ENCODE measurements at places on chromosomes 4 and X.
A peak's percentile ranks its signal among the peaks of the same experiment; 100 is the strongest.

- no peak for DNase-seq
These were observed 542.3 kb upstream of the ADGRL3 start for GRCh38 chr4:60657807-60658206.

- peak; percentile 24 for DNase-seq
These were observed 388.3 kb downstream of the ADAM29 start for GRCh38 chr4:175306436-175306835.

GRCh38 chr4:48275686-48276085, 6.0 kb upstream of the TEC start:
- DNase-seq: no peak

DNA sequence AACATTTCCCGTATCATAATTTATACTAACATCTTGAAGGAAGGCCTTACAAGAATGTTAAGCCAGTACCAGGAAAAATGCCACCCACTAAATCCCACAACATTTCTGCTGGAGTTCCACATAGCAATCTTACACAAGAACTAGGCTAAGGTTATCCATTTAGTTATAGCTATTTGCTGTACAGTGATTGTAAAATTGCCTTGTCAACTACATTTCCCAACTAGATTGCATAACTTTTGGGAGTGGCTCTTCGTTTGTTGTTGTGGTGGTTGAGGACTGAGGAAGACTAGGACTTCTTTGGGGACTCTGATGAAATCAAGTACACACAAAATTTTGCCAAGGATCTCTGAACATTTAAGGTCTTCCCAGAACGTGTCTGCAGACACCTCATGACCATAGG, 8.0 kb downstream of the IBSP start:
- no peak for DNase-seq

DNA sequence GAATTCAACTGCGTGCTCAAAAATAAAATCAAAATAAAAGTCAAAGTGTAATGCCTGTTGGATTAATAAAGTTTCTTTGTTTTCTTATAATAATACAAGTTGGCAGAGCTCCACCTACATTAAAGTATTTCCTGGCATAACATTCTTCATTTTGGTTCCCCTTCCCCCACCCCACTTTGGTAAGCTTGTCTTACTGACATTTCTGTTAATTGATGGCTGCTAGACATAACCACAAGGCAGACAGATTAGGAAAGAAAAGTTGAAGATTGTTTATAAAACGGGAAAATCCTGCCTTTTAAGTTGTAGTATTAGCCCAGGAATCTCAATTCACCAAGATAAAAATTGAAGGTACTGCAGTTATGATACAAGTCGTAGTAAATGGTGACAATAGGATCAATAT, 246.5 kb upstream of the RPS6KA3 start:
- no peak for DNase-seq

GRCh38 chr4:1315306-1315705, 25.6 kb downstream of the MAEA start:
- DNase-seq: no peak

DNA sequence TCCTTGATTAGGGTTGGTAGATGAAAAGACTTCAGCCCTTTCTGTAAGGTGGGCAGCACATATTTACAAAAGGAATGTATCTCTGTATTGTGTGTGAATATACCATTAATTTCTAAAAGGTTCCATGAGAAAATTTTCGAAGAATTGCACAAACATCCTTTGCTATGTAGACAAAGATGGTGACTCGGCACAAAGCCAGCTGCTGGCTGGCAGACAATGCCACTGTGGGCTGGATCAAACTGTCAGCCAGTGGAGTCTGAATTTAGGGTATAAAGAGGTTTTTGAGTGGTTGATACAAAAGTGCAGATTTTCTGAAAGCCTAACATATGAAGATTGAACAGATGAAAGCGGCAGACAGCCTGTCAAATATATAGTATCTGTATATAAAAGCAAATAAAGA, 5.6 kb upstream of the TXK start:
- no peak for DNase-seq

DNA sequence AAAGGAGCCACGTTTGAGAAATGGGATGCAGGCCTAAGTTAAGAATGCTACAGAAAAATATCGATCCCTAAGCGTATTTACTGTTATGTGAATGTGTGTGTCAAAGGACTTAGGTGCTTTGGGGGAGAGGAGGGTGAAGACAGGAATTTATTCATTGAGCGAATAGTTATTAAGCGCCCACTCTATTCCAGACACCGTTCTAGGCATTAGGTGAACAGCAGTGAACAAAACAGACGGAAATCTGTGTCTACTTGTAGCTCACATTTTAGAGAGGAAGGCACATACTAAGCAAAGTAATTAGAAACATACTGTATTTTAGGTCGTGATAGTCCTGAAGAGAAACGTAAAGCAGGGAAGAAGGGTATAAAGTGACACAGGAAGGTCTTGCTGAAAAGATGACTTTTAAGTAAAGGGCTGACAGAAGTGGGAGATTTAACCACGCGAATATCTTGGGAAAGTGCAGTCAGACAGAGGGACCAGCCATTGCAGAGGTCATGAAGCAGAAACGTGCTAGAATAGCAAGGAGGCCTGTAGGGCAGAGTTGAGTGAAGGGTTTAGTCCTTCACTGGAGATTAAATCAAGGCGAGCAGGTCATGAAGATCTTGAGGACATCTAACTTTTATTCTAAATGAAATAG, 541 bp downstream of the AIMP1 start:
- DNase-seq: peak; percentile 42

GRCh38 chr4:151948351-151949016, 187.7 kb upstream of the GATB start:
- DNase-seq: no peak

- no peak for DNase-seq
These were observed 759.6 kb downstream of the RAB28 start for GRCh38 chr4:12724510-12724909.

DNA sequence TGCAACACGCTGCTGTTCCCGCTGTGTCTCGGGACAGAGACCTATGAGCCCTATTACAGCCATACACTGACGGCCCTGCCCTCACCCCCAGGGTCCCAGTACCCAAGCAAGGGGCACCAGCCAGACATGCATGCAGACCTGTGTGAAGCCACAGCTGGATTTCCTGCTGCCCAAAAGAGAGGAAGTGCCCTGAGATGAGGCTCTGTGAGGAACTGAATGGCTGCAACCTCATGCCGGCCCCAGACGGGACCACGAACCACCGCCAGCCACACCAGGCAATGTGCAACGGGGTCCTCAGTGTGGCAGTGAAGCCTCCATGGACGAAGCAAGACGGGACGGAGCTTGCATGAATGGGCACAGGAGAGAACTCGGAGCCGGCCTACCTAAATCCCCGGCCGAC, 21.1 kb downstream of the CTBP1 start:
- DNase-seq: no peak

- DNase-seq: no peak
These were observed 328.7 kb downstream of the PCDH18 start for GRCh38 chr4:137203601-137204000.

DNA sequence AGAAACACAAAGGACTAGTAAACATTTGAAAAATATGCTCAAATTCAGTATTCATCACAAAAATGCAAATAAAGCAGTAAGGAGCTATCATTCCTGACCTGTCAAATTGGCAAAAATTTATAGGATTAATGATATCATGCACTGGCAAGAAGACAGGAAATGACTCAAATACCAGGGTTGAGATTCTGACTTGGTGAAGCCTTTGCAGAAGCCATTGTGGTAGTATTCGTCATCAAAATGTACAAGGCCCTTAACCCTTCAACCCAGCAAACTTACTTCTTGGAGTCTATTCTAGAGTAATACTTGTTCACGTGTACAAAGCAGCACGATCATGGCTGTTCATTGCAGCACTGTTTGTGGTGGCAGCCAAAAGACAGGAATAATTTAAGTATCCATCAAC, 132.4 kb downstream of the ENOX2 start:
- no peak for DNase-seq

GRCh38 chrX:45784590-45784989, 583.9 kb upstream of the DIPK2B start:
- DNase-seq: no peak

- DNase-seq: no peak
These were observed 97.3 kb downstream of the NR3C2 start for GRCh38 chr4:148344941-148345340.

DNA sequence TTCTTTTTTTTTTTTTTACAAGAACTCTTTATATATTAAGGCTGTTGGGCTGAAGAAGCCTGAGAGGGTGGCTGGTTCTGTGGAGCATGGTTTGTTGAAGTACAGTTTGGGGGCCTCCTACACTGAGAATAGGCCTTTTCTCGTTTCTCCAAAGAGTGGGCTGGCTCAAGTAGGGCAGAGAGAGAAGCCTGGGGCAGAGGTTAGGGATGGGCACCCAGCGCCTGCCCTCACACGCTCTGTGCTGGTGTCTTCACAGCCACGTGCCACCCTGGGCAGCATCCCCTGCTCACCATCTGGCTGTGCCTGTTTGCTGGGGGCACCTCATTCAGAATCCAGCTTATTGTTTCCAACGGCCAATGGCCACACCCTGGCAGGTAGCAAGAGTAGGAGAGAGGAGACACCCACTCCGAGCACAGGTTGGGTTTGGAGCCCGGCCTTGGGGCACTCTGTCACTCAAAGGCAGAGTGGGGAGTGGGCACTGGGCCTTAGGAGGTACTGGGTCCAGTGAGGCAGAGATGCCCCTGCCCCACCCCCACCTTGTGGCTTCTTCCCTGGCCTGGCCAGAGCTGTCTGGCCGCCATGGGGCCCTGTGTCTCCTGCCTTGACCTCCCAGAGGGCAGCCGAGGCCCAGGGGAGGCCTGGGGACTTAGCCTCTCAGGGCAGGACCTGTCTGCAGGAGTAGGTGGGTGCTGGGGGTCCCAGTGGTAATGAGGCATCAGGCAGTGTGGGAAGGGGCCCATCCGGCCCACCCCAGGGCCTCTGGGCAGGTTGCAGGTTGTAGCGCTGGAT, 2.9 kb downstream of the MSANTD1 start:
- DNase-seq: peak; percentile 68

DNA sequence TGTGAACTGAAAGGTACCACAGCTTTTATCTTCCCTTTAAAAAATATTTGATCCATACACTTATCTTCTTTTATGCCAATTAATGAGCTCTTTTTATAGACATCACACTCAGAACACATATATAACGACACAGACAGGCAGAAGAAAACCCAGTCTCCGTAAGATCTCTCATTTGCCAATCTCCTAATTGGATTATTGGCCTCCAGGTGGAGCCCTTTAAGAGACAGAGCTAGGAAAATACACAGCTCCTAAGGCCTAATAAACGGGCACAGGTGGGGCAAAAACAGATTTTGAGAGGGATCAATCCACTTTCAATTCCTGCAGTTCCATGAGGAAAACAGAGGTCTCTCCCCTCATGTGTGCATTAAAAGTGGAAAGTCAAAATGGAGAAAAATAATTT, 1495.4 kb downstream of the RPA4 start:
- no peak for DNase-seq

GRCh38 chrX:148698221-148698620, 197.8 kb downstream of the AFF2 start:
- DNase-seq: no peak

DNA sequence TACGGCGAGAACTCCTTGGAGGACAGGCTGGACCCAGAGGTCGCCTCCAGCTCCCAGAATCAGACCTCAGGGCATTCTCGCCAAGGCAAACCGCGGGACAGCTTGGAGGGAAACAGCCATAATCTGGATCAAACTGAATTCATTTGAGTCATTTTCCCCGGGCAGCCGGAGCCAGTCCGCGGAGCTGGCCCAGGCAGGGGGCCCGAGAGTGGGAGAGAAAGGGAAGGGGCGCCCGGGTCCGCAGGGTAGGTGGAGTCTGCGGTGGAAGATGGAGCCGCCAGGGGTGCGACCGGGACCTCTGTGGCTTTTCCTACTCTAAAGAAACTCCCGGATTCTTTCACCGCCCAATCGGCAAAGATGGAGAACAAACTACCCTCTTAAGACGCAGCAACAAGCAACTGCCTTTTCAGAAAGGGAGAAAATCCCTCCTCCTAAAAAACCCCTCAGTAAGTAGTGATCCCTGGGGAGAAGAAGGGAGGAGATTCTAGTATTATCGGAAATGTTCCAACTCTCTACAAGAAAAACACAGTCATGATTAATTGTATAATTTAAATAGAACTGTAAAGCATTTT, 5.2 kb downstream of the NKX3-2 start:
- peak; percentile 38 for DNase-seq

GRCh38 chr4:15714646-15715435, 12.0 kb downstream of the BST1 start:
- no peak for DNase-seq

GRCh38 chrX:140157611-140158010, 192.3 kb upstream of the CXorf66 start:
- DNase-seq: no peak

DNA sequence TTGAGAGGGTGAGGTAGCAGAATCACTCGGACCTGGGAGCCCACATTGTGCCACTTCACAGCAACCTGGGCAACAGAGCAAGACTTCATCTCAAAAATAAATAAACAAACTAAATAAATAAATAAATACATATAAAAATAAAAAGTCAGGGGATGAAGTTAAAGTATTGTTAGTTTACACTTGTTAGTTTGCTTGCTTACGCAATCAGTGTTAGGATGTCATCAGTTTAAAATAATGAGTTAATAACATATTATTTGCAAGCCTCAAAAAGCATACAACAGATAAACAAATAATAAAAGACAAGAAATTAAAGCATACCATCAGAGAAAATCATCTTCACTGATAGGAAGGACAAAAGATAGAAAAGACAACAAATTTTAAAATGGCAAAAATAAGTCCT, 891.1 kb upstream of the PCDH7 start:
- DNase-seq: no peak

DNA sequence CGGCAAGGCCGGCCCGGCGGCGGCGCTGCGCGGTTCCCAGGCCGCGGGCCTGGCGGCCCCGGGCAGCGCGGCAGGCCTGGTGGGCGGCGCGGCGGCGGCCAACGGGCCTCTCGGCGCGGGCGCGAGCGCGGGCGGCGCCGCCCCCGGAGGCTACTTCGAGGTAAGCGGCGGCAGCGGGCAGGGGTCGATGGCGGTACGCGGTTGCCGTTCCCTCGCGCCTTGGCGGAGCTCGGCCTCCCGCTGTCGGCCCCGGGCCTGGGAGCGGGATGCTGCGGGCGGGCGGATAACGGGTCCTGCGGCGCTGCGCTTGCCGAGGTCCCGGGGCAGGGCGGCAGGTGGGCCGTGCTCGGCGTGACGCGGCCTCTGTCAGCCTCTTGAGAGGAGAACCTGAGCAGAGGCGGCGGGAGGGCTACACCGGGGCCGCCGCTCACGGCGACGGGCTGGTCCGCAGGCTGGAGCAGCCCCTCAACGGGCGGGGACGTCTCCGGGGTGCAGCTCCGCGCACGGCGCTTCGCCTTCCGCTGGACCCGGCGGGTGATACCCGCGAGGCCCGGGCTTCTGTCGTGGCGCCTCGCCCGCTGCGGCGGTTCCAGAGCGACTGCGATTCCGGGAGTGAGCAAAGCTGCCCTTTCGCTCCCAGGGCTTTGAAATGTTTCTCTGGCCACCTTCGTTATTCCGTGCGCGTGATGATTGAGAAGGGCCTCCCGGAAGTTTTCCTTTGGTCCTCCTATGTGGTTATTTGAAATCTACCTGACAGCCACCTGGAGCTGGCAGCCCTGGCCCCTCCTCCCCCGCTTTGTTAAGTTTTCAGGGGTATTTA, 774 bp downstream of the FAM193A start:
- peak; percentile 85 for DNase-seq

- DNase-seq: peak; percentile 72
These were observed 1.1 kb upstream of the FGF16 start for GRCh38 chrX:77446029-77446585.

GRCh38 chr4:164379694-164380093, 374.2 kb upstream of the SMIM31 start:
- no peak for DNase-seq

GRCh38 chr4:336099-336892, 1.3 kb upstream of the ZNF141 start:
- DNase-seq: peak; percentile 23
